ENCODE measurements at places on chromosomes 11 and 22.

DNA sequence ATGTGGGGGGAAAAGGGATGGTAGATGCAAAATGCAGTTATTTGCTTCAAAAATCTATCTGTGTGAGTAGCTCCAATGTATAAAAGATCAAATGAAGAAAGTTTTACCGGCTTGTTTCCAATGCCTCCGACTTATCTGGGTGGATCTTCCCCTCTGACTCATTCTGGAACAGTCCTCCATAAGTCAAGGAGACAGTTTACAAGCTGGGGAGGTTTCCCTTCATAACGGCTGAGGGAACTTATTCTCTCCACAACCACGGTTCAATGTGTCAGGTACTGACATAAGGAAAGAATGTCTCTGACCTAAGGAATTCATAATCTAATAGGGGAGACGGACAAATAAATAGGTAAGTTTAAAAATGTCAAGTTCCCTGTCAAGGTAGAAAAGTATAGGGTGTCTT, 49.7 kb upstream of the BIRC3 start:
- no peak for DNase-seq

DNA sequence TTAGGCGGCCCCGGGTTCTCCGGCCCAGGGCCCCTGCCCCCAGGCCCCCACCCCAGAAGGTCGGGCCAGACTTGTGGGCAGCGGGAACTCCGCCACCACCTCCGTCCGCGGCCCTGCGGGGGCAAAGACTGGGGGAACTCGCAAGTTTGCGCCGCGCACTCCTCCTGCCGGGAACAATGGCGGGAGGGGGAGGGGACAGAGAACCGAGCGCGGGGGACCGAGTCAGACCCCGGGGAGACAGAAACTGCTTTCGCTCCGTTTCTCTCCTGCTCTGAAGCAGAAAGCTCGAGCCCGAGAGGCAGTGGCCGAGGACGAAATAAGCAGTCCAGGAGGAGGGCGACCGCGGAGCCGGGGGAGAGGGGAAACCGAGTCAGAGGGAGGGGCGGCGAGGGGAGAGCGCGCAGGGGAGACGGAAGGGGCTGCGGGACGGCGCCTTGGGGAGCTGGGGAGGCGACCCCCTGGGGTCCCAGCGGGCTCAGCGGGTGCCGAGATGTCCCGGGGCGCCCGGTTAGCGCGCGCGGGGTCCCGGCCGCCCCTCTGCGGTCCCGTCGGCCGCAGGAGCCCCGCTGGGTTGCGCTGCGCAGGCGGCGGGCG, 555 bp downstream of the TP53I11 start:
- no peak for DNase-seq

DNA sequence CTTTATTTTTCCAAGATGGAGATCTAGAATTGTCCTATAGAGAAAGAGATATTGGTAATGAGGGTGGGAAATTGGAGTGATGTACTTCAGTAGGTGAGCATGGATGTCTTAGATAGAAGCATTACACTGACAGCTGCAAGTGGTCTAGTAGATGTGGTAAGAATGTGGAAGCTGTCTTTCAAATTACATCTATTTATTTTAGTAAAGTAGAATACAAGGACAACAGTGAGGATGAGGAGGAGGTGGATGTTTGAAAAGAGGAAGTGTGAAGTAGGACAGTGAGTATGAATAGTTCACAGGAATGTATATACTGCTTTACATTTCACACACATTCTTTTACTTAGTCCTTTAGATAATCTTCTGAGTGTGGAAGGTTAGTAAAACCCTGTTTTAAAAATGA, 64.2 kb downstream of the HIPK3 start:
- DNase-seq, result no peak

GRCh38 chr11:27926981-27927481, 180.9 kb downstream of the KIF18A start:
- DNase-seq, result no peak

DNA sequence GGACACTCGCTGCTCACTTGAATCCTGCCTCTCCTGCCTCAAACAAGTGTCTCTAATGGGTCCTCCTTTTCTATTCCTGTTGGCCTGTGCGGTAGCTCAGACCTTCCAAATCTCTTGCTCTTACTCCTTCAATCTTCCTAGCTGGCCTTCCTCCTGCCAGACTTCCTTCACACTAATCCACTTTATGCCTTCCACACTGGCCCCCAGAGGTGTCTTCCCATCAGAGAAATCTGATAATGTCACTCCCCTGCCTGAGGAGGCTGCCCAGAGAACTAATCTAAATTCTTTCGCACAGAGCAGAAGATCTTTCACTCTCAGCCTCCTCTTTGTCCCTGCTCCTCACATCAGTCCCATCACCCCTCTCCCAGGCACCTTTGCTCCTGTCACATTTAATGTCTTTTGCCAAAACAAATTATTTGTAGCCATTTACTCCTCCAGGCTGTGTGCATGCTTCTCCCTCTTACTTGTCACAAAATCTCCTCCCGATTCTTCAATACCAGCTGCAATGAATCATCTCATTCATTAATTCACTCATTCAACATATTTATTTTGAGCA, 175.7 kb downstream of the MAML2 start:
- no peak for DNase-seq

- DNase-seq, result no peak
These were observed 16.7 kb downstream of the PHLDA2 start for GRCh38 chr11:2912498-2912897.

DNA sequence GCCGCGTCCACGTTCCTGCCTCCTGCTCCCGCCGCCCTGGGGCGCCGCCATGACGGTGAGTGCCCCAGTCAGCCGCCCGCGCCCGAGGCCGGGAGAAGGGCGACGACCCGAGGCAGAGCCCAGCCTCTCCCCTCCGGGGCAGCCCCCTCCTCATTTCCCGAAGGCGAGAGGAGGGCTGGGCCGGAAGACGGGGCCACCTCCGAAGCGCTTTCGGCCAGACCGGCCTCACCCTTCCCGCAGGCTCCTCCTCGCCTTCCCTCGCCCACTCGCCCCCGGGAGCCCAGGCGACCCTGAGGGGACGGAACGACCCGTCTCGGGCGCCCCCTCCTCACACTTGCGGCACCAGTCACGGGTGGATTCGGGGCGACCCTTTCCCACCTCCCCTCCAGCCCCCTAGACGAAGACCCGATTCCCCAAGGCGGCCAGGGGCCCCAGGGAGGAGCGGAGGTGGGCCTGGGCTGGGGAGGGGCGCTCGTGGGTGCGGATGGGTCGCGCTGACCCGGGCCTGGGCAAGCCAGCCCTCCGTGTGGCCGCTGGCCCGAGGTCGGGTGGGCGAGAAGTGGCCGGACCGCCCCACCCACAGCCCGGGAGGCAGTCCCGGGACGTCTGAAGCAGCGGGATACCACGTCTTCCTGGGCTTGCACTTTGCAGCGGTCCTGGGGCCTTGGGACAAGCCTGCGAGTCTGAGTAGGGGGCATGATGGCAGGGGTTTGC, 49.7 kb downstream of the TRIOBP start:
- no peak for DNase-seq

DNA sequence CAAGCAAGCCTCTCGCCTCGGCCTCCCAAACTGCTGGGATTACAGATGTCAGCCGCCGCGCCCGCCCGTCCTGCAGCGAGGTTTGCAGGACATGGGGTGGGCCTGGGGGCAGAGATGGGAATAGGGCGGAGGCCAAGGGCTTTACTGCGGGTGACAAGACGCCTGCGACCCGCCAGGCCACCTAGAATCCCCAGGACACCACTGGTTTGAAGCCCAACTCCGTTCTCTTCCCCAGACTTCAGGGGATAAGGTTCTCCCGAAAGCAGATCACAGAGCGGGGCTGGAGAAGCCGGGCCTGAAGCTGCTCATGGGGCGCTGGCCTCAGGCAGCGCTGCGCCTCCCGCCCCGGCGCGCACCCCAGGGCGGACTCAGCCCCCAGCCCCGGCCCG, 354 bp downstream of the POLR2L start:
- no peak for DNase-seq

GRCh38 chr11:108160970-108161566, 39.7 kb downstream of the ACAT1 start:
- DNase-seq, result no peak

GRCh38 chr11:76186776-76187279, 19.5 kb downstream of the WNT11 start:
- no peak for DNase-seq

GRCh38 chr22:40234658-40235057, 56.9 kb downstream of the TNRC6B start:
- no peak for DNase-seq

DNA sequence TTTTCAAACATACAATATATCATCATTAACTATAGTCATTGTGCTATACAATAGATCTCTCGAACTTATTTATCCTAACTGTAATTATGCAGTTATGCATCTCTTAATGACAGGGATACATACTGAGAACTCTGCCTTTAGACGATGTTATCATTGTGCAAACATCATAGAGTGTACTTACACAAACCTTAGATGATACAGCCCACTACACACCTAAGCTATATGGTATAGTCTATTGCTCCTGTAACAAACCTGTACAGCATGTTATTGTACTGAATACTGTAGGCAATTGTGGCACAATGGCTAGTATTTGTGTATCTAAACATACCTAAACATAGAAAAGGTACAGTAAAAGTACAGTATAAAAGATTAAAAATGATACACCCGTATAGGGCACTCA, 27.4 kb upstream of the NRGN start:
- DNase-seq, result no peak

GRCh38 chr11:57124505-57124904, 57.2 kb upstream of the LRRC55 start:
- no peak for DNase-seq

DNA sequence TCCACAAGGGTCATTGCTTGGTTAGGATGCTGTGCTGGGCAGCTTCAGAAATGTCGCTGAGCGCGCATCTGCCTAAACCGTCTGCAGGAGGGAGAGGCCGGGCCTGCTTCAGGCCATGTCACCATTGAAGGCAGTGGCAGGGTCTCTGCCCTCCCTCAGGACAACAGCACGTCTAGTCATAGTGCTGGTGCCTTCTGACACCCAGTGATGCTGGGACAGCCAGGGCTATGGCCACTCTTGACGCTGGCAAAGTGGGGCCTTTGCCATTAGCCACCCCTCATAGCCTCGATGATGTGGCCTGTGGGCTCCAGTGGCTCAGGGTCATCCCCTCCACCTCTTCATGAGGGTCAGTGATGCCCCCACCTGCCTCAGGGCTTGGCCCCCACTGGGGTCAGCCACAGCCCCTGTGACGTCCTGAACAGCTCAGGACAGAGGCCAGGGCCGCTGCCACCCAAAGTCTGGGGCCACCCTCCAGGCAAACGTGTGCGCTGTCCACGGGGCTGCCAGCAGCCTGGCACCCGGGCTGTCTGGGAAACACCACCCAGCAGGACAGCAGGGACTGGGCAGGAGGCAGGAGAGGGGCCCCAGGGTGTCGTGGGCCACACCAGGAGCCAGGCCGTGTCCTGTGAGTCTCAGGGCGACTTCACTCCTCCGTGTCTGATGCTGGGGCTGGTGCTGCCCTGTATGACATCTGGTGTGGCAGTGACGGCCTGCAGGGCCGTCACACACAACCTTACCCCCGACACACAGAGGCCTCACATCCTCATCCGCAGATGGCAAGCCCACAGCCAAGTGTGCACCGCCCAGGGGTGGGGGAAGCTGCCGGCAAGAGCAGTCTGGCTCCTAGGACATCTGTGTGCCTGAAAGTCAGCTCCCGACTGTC, 42.5 kb downstream of the CERK start:
- DNase-seq, result no peak

DNA sequence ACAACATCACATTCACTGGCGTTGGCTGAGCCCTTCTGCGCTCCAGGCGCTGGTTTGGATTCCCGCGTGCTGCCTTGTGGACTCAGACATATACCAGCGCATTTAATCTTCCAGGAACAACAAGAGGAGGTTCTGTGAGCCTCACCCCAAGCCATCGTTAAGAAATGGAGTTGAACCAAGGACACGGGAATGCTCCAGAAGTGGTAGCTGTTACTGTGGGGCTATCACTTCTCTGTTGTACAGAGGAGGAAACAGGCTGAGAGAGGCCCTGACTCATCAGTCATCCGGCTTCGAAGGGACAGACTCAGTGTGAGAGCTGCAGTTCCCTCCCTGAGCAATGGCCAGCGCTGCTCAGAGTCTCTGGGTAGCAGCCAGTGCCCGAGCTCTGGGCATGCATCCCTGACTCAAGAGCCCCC, 291.3 kb downstream of the TBC1D22A start:
- DNase-seq, result no peak

GRCh38 chr22:17369439-17370025, at the start of gene CECR2:
TSS of gene CECR2 (plus strand) at chr22:17369460. CDS start at chr22:17369784, 324 bp downstream.
- DNase-seq, result peak; percentile 4
